Cortex of kidney (tissue), 1 donor: ENCODE measurements at places on chromosomes 4 and X.

DNA sequence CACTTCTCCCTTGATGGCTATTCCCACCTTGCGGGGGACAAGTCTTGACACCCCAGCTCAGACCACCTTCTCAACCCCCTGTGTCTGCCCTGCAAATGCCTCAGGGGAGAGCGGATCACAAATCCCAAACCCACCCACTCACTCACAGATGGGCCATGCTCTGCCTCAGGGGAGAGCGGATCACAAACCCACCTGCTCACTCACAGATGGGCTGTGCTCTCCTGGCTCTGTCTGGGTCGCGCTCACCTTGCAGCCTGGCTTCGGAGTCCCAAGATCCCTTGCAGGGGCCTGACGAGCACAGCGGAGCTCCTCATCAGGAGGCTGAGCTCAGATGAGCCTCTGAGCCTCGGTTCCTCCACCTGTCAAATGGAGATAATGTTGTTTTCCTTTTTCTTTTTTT, 38.6 kb downstream of the HTRA3 start:
- no peak for DNase-seq

DNA sequence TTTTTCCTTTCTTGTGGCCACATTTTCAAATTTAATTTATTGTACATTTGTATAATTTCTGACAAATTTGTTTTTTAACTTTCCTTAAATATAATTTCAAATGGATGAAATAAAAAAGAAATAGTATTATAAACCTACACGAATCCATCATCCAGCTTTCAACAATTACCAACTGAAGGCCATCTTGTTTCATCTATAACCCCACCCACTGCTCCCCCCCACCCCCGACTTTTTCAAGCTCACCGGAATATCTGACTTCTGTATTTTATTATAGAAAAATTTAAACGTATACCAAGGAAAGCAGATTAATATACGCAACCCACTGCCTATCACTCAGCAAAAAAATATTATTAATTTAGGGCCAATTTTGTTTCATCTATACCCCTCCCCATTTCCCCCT, 1.1 kb downstream of the MORF4L2 start:
- DNase-seq, result no peak

GRCh38 chr4:109590905-109591304, 30.9 kb downstream of the MCUB start:
- no peak for DNase-seq

- no peak for DNase-seq
These were observed 103.8 kb downstream of the CAMK2D start for GRCh38 chr4:113657586-113658233.

GRCh38 chr4:166875821-166876220, 358.5 kb downstream of the SPOCK3 start:
- DNase-seq, result no peak

DNA sequence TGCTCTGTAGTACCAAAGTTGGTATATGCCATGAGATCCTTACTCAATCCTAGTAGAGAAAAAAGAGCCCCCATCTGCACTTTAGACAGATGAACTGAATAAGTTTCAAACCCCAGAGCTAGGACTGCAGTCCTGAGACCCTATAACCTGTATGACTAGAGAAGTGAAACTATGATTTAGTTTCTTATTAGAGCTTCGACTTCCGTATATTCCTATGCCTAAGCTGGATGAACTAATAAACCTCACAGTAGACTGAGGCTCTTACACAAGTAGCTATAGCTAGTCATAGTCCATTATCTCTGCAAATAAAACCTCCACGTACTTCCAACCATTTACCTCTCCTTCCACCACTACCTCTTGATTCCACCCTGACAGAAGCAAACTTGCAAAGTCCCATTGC, 6.3 kb upstream of the OTUD4 start:
- no peak for DNase-seq

DNA sequence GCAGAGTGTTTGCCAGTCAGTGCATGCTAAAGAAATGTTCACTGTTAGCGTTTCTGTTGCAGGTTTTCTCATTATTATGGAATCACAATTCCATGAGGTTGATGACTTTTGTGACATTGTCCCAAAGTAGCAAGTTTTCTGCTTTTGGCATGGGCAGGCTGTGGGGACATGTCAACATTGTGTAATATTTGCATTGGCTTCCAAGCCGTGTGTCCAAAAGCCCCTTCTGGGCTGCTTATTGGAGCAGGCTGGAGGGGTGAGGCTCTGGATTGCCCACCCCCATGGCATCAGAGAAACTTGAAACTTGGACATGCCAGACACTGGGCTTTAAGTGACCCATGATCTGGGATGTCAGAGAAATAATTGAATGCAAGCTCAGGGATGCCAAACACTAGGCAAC, 90.7 kb downstream of the RTL9 start:
- DNase-seq, result no peak

DNA sequence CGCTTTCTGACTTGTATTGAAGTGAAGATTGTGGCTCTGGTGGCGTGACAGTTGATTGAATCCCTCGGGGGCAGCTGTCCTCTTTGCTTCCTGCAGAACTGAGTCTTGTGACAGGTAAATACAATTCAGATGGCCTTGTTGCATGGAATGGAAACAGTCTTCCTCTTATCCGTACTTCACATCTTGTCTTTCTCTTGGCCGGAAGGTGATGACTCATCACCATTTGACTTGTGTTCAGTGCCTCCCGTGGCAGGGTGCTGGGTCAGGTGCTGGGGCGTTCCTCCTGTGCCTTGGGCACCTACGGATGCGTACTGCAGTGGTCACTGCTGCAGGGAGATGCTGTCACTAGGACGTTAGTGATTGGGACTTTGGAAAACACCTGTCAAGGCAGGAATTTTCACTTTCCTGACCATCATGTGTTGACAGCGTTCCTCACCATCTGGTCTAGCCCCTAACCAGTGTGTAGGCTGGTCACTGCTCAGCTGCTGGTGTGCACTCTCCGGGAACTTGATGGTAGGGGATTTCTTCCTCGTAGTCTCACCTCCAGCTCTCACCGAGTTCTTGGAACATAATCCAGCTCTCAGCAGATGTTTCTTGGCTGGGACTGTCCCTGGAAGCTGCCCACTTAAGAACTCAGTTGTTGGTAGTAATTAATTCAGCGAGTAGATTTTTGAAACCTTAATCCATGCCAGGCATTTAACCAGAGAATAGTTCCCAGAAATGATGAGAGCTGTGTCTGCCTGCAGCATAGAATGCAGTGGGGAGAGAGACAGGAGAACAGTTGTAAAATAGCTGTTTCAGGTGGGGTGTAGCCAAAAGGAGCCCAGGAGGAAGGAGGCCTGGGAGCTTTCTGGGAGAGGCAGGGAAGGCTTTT, 7.2 kb downstream of the TBC1D14 start:
- no peak for DNase-seq

DNA sequence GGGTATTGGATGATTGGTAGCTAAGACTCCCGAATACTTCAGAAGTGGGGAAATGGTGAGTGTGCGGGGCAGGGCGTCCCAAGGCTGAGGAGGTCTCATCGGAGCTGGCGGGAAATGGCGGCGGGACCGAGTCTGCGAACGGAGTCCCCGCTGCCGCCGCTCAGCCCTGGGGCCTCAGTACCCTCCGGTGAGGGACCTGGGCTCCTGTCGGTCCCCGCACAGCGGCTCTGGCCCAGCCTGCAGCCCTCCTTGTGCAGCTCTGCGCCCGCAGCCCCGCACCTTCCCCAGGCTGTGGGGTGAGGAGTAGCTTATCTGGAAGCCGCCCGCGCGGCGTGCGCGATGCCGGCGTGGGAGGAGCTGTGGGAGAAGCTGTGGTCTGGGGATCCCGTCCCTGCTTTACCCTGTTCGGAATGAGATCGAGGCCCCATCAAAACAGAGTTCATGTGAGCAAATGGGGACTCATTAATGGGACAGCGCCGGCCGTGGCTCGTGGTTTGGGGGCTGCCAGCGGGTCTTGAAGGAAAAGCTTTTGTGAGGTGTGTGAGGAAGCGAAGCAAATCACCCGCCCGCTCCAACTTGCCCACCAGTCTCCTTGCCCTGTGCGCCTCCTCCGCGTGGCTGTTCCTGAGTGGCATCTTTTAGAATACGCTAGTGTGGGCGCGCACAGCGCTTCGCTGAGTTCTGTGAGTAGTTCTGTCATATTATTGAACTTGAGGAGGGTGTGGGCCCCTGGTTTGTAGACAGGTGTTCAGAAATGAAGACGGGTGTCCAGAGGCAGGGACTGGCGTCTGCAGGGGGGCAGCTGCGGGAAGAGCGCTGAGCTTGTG, 531 bp downstream of the ZNF141 start:
- no peak for DNase-seq

DNA sequence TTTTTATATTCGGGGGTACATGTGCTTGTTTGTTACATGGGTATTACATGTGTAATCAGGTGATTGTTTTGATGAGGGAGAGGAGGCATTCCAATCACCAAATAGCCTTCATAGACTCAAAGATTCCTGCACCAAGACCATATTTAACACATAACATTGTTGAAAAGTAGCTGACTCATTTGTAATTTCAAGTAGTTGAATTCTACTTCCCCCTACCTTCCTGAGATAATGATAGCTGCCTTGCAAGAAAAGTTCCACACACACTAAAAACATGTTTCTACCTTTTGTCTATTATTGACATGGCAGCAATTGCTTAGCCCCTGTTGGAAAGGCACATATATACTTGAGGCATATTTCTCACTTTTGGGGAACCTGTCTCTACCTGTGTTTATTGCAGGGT, 16.1 kb downstream of the PGAM4 start:
- no peak for DNase-seq

- no peak for DNase-seq
These were observed 46.8 kb downstream of the RGS12 start for GRCh38 chr4:3339577-3339976.

GRCh38 chrX:19085666-19086065, 36.6 kb downstream of the ADGRG2 start:
- no peak for DNase-seq

DNA sequence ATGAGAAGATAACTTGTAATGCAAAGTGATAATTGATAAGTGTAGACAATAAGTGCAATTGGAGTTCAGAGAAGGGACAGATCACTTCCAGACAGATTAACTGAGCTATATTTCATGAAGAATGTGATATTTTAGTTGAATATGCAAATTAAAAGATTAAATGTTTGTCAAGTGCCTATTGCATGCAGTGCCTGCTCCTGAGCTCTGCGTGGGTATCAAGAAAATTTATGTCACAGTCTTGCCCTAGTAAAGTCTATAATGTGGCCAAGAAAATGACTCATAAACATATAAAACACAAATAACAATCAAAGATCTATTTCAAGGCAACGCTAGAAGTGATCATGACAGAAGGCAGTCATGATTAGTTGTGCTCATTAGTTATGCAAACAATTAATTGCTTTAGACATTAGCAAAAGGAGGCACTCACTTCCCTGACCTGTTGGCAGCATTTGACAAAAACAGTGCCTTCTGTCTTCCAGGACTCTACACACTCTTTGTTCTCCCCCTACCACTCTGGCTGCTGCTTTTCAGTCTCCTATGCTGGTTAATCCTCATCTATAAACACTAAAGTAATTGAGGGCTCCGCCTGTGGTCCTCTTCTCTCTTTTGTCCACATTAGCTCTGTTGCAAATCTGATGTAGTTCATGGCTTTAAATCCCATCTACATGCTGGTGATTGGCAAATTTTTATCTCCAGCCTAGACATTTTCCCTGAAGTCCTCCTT, 47.7 kb downstream of the ARHGEF38 start:
- no peak for DNase-seq

DNA sequence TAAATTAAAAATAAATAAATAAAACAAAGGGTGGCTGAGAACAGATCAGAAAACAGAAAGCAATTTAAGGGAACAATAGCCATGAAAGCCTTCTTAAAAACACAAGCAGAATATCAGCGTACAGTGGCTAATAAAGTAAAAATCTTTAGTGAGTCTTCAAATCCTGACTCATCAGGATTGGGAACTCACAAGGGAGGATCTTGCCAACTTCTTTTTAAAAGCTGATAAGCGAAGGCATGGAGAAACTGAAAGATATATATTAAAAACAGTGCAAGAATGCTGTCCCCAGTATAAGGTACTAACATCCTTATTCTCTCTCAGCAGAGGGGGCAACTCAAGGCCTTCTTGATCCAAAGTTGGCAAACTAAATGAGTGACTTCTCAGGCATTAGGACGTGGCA, 180.1 kb downstream of the DHX15 start:
- no peak for DNase-seq

DNA sequence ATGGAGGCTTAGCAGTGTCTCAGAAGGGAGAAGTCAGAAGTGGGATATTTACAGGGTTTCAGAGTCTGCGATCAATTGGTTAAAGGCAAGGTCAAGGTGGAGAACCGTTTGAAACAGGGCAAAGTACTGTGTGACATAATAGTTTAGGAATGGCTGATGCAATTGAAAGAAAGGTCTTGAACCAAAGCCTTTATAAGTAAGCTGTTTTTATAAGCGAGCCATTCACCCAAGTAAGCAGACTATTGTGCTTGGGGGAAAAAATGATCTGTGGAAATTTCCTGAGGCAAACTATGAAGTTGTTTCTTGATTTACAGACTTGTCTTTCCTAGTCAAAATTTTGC, 327.3 kb downstream of the CAMK2D start:
- DNase-seq, result no peak

DNA sequence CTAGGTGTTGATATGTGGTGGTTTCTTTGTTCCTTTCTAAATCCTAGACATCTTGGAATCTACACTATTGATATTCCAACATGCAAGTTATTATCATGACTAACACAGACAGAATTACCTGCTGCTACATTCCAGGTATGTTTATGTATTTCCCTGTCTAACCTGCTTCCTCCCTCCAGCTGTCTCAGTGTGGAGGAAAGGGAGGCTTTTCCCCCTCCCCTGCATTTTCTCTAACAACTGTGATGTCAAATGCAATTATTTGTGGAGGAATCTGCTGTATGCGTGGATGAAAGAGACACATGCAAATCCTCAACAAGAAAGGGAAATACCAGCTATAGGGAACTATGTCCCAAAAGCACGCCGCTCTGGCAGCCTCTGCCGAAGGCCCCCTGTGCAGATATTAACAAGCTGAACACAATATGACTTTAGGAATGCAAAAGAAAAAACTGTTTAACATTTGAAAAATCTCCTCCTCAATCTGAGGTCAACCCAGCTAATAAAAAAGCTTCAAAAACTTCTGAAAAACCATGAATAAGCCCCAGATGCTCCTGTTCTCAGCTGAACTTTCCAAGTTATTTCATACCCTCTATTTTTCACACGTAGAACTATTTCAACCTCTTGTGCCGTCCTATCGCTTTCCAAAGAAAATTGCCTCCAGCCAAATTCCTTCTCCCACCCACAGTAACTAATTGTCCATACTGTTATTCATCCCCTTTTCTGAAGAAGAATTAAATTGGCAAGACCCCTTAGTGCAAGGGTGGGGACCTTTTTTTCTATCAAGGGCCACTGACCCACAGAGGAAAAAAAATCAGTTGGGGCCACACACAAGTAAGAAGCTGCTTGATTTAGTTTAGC, 225.1 kb upstream of the GPC4 start:
- DNase-seq, result no peak

DNA sequence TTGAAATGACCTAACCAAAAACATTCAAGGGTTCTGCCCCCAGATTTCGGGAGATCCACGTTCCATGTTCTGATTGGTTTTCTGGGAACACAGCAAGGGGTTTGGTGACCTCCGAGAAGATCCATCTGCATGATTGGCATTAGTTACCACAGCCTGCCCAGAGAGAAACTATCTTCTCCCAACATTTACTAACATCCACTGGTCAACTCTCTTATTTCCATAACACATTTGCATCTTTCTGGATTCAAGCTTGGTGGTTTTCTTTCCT, 15.6 kb downstream of the SHOX start:
- DNase-seq, result no peak

- DNase-seq, result no peak
These were observed 1.7 kb downstream of the CTBP1 start for GRCh38 chr4:1246901-1247863.

- no peak for DNase-seq
These were observed 175.2 kb downstream of the ADGRL3 start for GRCh38 chr4:61375301-61375700.

GRCh38 chr4:72690771-72691170, 121.8 kb upstream of the ADAMTS3 start:
- DNase-seq, result no peak
